ENCODE measurements at places on chromosomes 12 and 14.

- DNase-seq = no peak
Observed at GRCh38 chr14:56524971-56525677, 54.5 kb upstream of the TMEM260 start.

DNA sequence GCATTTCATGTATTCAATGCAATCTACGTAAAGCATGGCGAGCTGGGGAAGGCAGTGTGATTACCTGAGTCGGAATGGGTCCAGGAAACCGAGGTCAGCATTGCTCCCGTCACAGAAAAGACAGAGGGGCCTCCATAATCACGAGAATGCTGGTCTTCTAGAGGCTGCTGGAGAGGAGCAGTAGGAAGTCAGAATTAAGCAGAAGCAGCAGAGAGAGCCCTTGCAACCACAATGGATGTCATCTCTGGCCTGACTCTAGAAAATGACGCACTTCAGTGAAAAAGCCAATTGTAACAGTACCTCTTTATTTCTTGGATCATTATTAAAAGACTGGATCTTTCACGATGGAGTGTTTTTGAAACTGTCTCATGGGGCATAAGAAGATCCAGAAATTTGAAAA lies 69.5 kb upstream of the FOXN3 start:
- no peak for DNase-seq

DNA sequence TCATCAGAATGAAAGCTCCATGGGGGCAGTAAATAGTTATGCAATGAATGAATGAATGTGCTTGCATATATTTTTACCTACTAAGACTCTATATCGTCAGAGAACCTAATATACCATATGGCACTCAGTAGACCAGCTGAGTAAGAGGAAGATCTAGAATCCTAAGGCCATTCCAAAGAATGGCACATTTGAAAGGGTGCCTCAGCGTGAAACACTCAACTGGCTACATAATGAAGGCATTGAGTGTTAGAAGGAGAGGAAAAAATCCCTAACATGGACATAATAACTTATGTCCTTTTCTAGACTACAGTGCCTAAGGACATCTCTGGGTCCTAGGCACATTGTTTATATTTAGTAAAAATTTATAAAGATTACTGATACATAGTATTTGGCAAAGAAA lies 61.7 kb upstream of the ARID2 start:
- DNase-seq = no peak

DNA sequence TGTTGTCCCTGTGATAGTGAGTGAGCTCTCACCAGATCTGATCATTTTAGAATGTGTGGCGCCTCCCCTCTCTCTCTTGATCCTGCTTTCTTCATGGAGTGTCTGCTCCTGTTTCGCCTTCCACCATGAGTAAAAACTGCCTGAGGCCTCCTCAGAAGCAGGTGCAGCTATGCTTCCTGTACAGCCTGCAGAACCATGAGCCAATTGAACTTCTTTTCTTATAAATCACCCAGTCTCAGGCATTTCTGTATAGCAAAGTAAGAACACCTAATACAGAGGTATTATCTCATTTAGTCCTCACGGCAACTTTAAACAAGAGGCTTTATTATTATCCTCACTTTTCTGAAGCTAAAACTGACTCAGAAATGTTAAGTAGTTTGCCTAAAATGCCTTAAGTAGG lies 81.3 kb upstream of the BTG1 start:
- no peak for DNase-seq

DNA sequence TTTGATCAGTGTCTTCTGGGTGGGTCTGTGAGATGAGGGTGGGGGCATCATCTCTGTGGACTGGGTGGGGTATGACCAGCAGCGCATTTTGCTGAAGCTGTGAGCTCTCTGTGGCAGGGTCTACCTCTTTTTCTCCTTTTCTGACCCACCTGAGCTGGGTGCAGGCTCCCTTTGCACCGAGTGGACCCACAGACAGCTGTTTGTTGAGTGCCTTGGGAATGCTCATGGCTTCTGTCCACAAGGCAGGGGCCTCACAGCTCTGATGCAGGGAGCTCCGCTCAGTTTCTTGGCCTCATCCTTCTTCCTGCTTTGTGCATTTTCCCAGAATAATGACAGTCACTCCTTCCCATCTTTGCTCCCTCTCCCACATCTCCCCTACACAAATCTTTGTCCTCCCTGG lies 380.6 kb downstream of the DPF3 start:
- no peak for DNase-seq
